Stimulated activated CD8-positive, alpha-beta memory T cell treated with anti-CD3 and anti-CD28 coated beads, Interleukin-7, amount 100 ng/mL, for 1 hour (primary cell): ENCODE measurements at places on chromosomes 4 and X.

GRCh38 chr4:74969507-74970474, 36.9 kb downstream of the PARM1 start:
- DNase-seq = no peak

GRCh38 chr4:173990869-173991210, 292.6 kb downstream of the FBXO8 start:
- no peak for DNase-seq

GRCh38 chr4:83862471-83862870, 326.6 kb downstream of the GPAT3 start:
- no peak for DNase-seq

DNA sequence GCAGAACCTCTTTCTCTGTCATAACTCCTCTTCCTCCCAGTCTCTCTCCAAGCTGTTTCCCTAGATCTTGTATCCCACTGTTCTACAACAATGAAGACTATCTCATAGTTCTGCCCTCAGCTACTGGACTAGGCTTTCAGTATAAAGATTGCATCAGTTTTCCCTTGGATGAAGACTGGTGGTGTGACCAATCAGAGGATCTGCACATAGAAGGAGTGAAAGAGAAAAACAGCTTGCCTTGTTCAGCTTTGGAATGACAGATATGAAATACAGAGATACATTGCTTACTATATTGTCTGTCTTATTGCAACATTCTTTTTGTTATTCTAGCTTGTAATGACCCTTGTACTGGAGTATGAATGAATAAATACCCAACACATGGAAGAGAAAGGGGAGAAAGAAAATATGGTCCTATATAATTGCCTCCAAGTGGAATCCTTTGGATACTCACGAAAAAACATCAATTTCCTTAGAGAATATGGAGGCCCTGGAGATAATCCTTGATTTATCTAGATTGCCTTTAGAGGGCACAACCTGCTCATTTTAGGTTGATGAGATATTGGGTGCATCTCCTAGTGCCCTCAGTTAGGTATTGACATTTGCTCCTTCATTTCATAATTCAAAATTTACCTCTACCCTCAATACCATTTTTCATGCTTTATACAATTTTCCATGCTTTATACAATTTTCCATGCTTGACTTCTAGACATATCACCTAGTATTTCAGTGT, 395.8 kb downstream of the NAF1 start:
- DNase-seq = no peak

DNA sequence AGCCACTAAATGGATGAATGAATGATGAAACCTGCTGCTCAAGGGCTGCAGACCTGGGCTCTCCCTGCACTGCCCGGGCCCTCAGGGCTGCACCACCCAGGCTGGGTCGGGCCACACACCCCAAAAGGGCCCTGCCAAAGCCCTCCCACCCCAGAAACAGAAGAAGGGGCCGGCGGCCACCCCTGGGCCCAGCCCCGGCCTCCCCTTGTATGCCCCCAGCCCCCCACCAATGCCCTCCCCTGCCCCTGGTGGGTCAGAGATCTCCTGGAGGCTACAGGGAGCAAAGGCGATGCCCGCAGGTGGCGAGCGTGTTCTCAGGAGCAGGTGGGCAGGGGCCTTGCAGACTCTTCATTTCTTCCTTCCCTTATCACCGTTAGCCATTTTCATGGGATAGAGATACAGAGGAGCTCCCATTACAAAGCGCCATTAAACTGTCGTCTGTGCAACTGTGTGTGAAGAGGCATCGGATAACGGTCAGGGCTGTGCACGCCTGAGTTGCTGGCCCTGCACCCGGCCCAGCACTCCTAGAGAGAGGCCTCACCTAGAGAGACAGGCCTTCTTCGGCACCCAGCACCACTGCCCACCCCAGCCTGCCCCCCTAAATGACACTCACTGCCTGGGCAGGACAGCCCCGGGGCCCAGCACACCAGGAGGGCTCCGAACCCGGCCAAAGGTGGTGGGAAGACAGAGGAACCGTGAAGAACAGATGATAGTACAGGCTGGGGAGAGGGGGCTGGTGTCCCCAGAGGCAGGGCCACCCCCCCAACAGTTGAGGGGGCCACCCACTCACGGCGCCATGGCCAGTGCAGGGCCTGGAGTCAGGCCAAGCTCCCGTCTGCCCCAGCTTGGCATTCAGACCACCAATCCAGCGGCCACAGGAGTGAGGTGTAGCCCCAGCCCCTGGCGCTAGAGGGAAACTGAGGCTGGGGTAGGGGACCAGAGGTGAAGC, 133.7 kb downstream of the FAM53A start:
- no peak for DNase-seq

DNA sequence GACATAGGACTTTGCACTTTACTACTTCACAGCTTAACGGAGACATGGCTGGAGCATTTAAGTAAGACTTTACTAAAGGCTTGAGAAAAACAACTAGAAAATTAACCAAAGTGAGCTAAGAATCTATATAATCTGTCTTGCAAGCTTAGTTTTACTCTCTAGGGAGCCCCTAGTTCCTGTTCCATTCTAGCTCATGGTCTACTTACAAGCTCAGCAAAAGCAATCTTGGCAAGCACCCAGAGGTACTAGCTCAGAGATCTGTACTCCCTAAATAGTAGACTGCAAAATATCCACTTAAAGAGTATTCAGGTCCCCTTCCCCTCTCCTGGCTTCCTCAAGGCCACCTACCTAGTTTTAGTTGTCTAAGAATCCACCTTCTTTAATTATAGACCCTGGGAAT, 469.0 kb downstream of the IDS start:
- DNase-seq = no peak

DNA sequence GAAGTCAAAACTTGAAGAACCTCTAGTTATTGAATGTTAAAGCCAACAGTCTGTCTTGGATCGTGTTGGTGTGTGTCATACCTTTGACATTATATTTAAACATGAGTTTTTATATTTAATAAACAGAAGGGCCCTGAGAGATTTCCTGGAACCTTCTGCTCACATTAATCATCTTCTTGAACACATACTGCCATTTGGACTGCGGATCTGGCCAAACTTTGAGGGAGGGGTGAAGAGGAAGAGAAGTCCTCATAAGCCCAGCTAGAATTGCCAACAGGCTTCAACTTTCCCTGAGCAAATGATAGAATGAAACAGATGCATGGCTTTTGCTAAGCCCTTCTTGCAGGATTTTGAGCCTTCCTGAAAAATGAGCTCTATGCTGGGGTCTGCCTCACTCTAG, 27.4 kb downstream of the CCKAR start:
- DNase-seq = no peak

DNA sequence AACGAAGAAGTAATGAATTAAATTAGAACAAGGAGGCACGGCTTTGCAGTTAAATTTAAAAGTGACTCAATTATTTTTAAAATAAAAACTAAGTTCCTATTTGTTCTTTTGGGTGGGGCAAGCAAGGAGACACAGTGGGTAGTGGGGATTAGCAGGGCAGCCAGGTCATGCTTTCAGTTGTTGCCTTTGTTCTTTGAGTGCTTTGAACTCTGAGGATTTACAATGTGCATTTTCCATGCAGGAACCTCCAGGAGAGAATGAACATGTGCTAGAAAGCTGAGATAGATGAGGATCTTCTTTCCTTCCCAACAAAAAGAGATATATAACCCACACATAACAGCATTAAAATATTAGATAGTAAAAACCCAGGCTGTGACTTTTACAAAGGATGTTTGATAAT, 420.4 kb upstream of the CTSO start:
- no peak for DNase-seq

DNA sequence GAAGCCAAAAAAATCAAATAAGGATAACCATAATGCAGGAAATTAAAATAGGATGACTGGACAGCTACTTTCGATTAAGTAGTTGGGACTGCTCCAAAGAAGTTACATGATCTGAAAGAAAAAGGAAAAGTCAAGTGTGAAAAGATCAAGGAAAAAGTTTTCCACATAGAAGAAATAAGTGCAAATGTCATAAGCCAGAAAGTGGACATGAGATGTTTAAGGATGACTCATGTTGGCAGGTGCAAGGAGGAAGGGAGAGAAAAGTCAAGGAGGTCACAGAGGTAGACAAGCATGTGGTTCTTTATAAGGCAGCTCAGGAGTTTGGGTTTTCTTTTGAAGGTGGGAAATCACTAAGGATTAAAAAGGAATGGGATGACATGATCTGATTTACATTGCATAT, 89.8 kb upstream of the GPRIN3 start:
- DNase-seq = no peak

DNA sequence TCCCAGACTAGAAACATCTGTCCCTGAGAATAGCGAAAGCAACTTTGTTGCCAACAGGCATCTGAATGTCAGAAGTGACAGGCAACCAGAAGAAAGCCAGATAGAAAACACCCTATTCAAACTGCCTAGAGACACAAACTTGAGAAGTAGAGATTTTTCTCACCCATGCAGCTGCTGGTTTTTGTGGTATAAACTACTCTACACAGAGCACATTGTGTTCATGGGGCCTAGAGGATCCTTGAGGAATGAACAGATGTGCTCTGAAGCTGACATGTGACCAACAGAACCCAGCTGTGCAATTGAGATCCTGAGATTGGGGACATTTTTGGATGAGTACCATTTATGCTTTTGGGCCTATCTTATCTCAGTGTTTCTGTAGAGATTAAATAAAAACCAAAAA, 63.6 kb upstream of the NRK start:
- DNase-seq = no peak

GRCh38 chr4:165367040-165367439, 11.8 kb upstream of the CPE start:
- no peak for DNase-seq

- no peak for DNase-seq
Observed at GRCh38 chr4:86334020-86334750, 25.7 kb downstream of the MAPK10 start.

- no peak for DNase-seq
Observed at GRCh38 chrX:143726296-143726695, 5.7 kb upstream of the SPANXN2 start.

DNA sequence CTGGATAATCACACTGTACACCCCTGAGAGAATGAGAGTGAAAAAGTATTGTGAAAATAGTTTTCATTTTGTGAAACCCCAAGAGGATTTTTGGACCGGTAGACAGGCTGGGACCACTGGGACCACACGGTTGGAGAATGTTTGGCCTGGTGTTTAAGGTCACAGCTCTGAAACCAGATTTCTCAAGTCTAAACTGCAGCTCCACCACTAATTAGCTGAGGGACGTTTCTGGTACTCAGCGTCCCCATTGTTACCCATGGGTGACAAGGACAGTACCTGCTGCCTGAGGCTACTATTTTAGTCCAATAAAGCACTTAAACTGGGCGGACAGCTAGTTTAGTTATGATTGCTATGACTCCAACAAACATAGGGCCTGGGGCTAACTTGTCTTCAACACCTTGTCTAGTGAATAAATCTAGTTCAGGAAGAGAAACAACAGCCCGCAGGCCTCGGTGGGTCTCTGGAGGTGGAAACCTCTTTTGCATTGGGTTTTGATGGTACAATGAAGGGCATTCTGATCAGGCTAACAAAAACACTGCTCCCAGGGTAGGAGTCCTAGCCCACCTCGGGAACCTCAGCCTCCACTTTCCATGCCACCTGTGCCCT, 509 bp upstream of the USP11 start:
- DNase-seq = no peak

GRCh38 chr4:59869056-59869455, 1331.1 kb upstream of the ADGRL3 start:
- no peak for DNase-seq

- DNase-seq = no peak
Observed at GRCh38 chr4:156408749-156409148, 455.1 kb upstream of the CTSO start.

DNA sequence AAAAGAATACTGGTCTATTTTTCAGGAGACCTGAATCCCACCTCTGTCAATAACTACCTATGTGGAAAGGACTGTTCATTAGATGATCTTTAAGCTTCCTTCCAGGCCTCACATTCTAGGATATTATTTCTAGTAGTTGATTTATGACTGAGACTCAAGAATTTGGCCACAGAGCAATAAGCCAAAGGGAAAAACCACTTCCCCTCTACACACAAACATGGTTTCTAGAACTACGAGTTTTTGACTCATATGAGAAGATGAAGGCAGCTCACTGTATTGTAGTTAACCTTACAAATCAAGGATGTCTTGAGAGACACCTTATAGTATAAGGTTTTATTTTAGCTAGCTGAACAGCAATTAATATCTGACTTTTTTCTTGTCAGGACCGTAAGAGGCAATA, 36.9 kb upstream of the GDPD2 start:
- DNase-seq = no peak

GRCh38 chr4:117957571-117957970, 76.7 kb upstream of the NDST3 start:
- DNase-seq = no peak

DNA sequence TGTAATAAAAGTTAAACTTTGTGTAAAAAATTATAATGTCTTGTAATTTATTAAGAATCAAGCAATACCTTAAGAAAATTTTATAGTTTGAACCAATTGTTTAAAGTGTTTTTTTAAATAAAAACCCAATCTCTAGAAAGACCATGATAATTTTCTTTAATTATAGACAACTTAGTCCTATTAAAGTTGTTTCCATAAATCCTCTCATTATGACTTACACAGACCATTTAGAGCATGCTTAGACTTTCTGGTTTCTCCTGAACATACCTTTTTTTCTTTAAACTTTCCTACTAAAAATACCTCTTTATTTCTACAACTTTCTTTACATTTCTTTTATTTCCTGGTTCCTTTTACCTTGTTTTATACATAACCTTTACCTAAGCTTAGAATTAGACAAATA, 837.4 kb downstream of the PCDH19 start:
- no peak for DNase-seq
